AG04449 (cell line): ENCODE measurements at places on chromosomes 5 and 9.

DNA sequence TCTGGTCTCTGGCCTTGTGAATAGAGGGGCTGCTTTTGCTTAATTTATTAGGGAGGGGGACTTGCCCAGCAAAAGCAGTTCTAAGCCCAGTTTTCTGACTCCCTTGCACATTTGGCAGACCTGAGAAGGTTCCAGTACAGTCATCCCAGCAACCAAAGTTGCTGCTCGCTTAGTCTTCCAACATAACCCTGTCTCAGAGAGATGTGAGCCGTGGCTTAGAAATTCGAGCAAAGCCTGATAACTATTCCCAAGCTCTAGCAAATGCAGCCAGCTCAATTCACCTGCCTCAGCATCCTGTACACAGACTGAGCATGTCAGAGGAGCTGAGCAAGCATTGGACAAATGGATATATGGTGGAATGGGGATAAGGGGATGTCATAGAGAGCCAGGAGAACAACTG is 401.9 kb downstream of the SPOCK1 start:
- DNase-seq = no peak

- no peak for DNase-seq
Observed at GRCh38 chr9:95433096-95433819, 83.5 kb downstream of the PTCH1 start.

GRCh38 chr5:15267966-15268365 is 232.0 kb upstream of the FBXL7 start:
- DNase-seq = no peak

DNA sequence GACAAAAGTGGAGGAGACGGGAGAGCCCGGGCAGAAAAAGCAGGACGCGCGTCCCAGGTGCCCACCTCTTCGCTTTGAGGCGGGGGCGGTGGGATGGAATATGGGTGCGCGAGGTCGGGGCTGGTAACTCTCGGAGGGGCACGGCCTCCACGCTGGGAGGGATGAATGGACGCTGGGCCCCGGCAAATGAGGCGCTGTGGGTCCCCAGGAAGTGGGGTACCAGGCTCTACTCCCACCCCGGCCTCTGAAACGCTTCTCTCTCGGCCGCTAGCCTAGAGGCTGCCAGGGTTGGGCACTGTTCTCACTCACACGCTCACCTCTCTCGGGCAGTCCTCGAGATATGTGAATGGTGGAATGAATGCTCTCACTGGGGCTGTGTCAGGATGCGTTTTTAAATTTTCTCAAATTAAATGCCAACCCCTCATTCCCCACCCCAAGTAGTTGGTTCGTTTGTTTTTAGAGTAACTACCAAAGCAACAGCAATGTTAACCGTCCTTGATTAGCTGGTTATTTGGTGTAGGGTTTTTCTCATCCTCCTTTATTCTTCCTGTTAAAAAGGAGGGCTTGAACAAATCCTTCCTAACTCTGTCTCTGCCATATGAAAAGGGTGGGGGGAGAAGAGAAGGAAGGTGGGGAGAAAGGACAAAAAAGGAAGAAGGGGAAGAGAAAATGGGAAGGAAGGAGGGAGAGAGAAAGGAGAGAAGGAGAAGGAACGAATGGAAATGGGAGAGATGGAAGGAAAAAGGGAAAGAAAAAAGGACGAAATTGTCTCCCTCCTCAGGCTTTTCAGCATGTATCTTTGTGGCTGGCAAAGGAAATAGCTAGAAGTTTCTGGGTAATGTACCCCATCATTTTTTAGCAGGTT is 1.3 kb upstream of the EBF1 start:
- no peak for DNase-seq

GRCh38 chr5:127832067-127832466 is 128.9 kb downstream of the CCDC192 start:
- no peak for DNase-seq

DNA sequence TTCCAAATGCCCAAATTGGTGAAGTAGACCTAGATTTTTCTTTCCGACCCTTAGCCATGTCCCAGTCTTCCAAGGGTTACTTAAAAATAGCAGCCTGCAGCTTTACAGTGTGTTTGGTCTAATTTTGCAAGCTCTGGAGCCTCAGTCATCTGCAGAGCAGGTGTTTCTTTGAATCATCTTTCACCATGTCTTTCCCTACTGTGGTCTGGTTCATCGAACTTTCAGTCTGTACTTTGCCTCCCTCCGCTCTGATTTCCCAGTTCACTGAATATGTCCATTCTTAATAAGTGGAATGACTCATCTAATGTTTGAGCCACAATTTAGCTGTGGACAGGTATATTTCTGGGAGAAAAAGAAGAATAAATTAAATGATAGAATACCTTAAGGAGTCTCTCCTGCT is 1060.7 kb downstream of the EFNA5 start:
- no peak for DNase-seq

DNA sequence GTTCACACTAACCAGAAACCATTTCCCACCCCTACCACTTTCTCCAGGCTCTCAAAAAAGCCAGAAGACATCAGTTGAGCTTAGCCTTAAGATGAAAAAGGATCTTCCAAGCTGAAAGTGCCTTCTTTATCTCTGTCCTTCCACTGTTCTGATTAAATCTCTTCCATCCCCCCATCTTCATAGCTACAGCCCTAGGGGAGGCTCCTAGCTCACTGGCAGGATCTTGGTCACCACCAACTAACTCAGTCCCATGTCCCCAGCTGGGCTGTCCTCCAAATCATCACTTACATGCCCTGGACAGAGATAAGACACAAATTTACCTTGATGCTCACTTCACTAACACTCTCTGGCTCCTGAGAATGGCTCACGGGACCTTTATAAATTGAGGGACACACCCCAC is 14.3 kb downstream of the LCP2 start:
- no peak for DNase-seq

- no peak for DNase-seq
Observed at GRCh38 chr5:176765687-176766086, 44.7 kb upstream of the UNC5A start.

DNA sequence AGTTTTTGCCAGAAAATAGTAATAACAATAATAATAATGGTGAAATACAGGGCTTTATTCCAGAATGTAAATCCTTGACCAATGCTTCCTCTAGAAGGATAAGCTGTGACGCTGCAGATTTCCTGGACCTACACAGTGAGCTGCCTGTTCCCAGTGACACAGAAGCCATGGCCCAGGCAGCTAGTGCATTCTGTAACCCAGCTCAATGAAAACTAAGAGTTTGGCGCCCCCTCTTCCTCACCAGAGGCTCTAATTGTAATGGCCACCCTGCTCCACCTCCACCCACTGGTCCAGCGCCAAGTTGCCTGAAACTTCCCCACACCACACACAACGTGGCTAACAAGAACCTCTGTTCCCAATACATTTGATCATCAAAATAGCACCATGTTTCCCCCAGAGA is 248.1 kb downstream of the CETN3 start:
- no peak for DNase-seq

GRCh38 chr9:129343424-129344375 is 165.6 kb upstream of the IER5L start:
- no peak for DNase-seq

DNA sequence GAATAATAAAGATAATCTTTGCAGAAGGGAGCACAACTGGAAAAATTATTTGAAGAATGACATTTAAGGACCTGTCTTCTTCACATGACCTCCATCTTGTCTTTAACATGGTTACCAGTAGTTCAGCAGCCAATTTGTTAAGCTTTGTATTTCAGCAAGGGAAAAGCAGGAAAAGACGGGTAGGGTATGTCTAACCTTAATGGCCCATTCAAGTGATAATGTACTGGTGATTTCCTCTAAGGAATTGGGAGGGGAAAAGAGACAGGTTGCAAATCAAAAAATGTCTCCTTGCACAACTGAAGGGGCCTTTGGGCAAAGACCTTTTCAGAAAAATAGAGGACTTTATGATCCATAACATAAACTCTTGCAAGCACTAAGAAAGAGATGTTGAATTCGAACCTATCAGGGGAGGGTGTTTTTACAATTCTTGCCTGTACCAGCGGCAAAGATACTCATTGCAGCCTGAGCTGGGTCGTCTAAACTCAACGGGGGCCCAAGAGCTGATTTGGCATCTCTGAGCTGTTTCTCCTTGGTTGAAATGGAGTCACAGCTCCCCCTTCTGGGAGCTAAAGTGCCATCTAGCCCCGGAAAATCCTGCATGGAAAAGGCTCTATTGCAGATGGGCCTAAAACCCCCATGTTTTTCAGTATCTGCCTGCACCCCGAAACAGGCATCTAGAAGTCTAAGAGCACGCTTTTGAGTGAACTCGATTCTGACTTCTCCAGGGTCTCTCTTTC is 3.8 kb downstream of the BRINP1 start:
- no peak for DNase-seq

GRCh38 chr5:610011-610743 is 2.0 kb upstream of the CEP72 start:
- no peak for DNase-seq

GRCh38 chr5:15887093-15887492 is 292.5 kb downstream of the MARCHF11 start:
- DNase-seq = no peak

GRCh38 chr9:36855448-36856315 is 178.4 kb downstream of the PAX5 start:
- no peak for DNase-seq

DNA sequence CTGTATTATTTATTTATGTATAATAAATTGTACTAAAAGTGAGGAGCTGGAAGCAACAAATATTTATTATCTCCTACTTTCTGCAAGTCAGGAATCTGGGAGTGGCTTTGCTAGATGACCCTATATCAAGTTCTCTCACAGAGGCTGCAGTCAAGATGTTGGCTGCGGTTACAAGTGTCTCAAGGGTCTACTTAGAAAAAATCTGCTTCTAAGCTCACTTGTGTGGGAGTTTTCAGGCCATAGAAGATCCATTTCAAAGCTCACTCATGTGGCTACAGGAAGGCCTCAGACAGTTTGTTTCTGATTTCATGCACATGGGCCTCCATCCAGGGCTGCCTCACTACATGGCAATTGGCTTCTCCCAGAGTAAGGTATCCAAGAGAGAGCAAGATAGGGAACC is 551.1 kb downstream of the CAAP1 start:
- no peak for DNase-seq

DNA sequence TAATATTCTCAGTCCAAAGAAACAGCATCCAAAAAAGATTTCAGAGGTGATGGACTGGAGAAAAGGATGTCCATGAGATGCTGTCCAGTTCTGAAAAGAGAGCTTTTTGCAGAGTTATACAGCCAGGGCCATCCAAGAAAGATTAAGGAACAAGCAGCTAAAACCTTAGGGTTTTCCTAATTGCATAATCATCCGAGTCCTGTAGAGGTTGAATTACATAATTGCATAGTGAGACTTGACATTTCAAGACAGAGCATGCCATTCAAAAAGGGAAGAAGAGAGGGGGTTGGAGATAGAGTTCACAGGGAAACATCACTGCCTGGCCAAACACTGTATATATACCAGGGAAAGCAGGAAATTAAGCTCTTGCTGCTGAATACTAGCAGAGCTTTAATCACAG is 1729.2 kb upstream of the WWC1 start:
- DNase-seq = no peak

DNA sequence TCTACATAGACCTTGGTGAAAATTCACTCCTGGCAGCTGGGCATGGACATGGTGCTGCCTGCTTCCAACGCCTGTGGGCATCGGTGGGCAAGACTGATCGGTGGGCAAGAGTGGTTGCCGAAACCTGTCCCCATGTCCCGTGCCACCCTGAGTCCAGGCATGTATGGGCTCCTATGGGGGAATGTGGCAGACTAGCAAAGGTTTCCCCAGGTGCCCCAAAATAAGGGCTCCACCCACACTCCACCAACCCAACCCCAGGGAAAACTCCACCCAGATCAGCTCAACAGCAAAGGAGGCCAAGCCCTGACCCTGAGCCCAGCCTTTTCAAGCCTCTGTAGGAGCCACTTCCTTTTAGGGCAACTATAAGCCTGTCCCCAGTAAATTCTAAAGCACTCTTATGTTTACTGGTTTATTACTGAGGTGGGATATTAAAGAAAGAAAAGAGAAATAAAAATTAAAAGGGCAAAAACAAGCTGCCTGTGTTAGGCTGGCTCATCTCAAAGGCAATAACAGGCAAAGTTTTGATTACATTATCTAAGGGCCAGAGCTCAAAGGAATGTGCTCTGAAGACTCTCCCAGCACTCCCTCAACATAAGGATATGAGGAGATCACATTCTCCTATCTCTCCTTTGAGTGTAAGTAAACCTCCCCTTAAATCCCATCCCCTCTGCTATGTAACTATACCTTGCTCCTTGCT is 8.9 kb upstream of the SPATA31E1 start:
- no peak for DNase-seq

DNA sequence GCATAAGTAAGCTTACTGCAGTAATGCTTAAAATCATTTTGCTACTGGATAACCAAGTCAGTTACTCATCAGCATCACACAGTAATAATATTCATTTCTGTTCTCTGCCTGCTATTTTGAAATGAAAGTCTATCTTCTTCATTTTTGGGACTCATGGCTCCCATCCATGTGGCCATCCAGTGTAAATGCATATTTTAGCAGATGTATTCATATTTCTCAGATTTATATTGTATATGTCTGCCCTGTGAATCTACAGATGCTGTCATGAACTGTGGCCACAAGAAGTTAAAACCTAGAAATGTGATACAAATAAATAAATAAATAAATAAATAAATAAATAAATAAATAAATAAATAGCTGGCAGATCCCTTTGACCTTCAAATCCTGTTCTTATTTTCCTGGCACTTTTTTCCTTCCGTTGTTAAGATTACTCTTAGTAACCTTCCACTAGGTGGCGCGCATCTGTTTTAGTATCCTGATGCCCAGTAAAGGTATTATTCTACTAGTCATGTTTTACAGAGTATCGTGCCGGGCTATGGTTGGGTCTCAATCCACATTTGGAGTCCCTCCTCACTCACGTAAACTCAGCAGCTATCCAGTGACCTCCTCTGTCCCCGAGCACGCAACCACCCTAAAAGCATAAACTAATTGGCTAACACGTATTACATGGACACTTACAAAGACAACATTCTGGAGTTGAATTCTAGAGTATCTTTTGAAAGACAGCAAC is 79.2 kb upstream of the IL7R start:
- peak; percentile 41 for DNase-seq

DNA sequence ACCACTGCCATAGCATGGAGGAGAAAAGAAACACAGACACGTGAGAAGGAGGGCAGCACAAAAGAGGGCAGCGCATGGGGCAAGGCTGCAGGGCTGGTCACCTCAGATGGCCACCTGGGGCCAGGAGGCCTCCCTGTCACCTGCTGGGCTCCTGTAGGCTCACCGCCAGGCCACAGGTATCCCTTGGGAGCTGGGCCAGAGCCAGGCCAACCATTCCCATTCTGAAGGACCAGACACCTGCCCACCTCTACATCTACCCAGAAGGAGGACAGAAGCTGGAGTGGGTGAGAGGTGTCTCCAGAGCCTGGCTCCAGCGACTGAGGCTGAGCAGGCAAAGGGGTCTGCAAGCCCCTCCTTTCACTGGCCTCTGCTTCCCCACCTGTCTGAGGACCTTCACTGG is 103.1 kb downstream of the PAX5 start:
- no peak for DNase-seq

GRCh38 chr5:36242534-36243485 is 1.1 kb upstream of the NADK2 start:
- DNase-seq = no peak

- DNase-seq = no peak
Observed at GRCh38 chr5:173926359-173926758, 38.2 kb downstream of the CPEB4 start.

GRCh38 chr5:81239613-81240012 is 6.5 kb downstream of the CKMT2 start:
- no peak for DNase-seq

GRCh38 chr5:126003309-126003708 is 419.9 kb upstream of the GRAMD2B start:
- DNase-seq = peak; percentile 65
